ENCODE measurements at places on chromosomes 2 and 18.

DNA sequence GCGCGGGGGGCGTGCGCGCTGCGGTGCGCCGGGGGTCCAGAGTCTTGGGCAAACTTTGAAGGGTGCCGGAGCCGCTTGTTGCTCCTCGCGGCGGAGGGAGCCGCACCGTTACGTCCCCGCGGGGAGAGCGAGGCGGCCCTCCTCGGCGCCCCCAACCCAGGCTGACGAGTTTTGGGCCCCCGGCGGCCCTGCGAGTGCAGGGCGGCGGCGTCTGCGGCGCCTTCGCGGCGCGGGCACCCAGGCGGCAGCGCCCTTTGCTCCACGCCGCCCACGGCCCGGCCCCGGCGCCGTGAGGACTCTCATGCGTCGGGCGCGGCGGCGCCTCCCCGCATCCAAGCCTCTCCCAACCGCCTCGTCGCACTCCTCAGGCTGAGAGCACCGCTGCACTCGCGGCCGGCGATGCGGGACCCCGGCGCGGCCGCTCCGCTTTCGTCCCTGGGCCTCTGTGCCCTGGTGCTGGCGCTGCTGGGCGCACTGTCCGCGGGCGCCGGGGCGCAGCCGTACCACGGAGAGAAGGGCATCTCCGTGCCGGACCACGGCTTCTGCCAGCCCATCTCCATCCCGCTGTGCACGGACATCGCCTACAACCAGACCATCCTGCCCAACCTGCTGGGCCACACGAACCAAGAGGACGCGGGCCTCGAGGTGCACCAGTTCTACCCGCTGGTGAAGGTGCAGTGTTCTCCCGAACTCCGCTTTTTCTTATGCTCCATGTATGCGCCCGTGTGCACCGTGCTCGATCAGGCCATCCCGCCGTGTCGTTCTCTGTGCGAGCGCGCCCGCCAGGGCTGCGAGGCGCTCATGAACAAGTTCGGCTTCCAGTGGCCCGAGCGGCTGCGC, 814 bp downstream of the FZD7 start:
- DNase-seq: no peak

GRCh38 chr2:406231-406630, 118.3 kb upstream of the ALKAL2 start:
- DNase-seq: no peak

GRCh38 chr2:121123268-121123667, 161.7 kb downstream of the TFCP2L1 start:
- DNase-seq: no peak

DNA sequence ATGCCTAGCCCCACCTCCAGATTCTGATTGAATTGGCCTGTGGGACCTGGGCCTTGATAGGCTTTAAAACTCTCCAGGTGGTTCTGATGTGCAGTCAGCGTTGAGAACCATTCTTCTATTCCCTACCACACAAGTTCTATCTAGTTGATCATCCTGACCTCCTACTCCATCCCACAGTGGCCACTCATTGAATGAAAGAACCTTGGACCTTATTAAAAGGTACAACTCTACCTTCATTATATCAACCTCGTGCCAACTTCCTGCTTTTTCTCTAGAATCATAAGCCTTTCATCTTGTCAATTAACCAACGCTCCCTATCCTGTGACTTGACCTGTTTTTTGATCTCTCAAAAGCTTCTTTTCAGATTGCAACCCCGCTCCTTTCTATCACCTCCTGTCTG, 55.8 kb downstream of the SLC40A1 start:
- no peak for DNase-seq

DNA sequence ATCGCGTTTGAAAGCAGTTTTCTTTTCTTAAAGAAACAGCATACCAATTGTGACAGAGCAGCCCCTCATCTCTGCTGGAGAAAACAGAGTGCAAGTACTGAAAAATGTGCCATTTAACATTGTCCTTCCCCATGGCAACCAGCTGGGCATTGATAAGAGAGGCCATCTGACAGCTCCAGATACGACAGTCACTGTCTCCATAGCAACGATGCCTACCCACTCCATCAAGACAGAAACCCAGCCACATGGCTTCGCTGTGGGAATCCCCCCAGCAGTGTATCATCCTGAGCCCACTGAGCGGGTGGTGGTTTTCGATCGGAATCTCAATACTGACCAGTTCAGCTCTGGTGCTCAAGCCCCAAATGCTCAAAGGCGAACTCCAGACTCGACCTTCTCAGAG, 9.5 kb downstream of the GRHL1 start:
- DNase-seq: no peak

GRCh38 chr18:60693426-60693825, 320.9 kb upstream of the MC4R start:
- DNase-seq: no peak

DNA sequence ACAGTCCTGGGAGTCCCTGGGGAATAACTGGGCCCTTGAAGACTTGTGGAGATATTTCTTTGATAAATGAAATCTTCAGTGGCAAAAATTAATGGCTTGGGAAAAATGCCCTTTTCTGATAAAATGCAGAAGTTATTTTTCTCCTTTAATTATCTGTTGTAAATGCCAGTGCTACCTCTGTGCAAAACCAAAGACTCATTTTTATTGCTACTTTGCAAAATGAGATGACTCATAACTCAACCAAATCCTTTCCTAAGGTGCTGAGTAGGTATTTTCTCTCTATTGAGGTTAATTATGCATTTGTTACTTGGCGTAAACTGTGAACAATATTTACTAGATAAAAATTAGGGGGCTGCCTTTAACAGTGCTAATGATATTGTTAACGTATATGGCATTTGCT, 163.9 kb downstream of the DOK6 start:
- DNase-seq: no peak

DNA sequence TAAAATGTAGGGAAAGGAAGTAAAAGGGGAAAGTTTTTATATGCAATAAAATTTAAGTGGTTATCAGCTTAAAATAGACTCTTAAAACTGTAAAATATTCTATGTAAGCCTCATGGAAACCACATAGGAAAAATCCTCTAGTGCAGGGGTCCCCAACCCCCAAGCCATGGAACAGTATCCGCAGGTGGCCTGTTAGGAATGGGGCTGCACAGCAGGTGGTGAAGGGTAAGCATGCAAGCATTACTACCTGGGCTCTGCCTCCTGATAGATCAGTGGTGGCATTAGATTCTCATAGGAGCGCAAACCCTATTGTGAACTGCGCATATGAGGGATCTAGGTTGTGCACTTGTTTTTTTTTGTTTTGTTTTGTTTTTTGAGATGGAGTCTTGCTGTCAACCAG, 1409.3 kb upstream of the CDH2 start:
- DNase-seq: no peak

DNA sequence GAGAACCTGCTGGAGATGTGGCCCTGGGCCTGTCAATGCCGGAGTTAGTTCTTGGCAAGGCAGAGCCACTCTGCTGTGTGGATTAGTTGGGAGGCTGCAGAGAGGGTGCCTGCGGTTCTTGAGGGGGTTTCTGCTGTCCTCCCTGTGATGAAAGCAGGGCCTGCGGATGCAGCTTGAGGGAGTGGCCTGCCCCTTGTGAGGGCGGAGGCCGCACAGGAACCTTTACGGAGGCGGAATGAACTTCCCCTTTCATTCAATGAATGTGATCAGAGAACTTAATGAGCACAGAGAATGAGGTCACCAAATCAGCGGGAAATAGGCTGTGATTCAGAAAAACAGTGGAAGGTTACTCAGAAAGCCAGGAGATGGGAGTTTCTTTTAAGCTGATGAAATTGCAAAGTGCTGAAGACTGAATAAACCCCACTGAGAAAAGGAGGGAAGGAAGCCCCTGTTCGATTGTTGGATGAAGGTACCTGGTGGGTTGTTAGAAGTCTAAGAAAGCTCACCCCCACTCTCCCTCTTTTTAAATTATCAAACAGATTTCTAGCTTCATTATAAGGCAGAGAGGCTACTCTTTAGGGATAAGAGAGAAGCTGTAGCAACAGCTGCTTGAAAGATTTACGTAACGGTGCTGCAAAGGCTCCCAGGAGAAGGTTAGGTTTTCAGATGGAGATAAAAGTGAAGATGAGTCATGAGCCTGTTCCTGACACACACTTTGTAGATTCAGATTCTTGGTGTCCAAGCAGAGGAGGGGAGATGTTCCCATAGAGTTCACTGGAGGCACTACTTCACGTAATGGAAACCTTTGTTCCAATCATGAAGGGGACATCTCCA, 47.4 kb downstream of the VWA3B start:
- no peak for DNase-seq

- DNase-seq: no peak
Observed at GRCh38 chr2:204207866-204208265, 271.3 kb downstream of the ICOS start.

DNA sequence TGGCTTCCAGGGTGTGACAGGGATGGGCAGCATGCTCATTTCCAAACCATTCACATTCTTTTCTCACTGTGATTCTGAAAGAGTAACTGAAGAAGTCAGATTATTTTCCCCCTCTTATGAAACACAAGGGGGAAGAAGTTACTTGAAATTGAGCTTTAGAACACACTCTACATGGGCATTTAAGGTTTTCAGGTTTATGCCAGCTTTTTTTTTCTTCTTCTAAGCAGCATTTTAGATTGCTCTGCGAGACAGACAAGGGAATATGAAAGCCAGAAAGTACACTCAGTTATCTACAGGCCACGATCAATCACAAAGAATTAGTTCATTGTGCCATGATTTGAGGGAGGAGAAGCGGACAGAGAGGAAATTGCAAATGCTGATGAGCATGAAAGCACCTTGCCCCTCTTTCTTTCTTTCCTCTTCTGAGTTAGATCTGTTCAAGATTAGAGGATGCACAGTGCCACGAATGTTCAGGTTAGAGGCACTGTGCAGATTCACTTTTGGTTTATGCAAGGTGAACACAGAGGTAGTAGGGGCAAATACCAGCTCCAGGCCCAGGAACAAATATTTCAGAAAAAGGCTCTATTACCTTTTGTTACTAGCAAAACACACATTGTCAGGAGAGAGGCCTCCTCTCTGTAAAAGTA, 49.2 kb downstream of the CXCR4 start:
- no peak for DNase-seq

- DNase-seq: no peak
Observed at GRCh38 chr2:145108361-145108778, 588.5 kb upstream of the ZEB2 start.

DNA sequence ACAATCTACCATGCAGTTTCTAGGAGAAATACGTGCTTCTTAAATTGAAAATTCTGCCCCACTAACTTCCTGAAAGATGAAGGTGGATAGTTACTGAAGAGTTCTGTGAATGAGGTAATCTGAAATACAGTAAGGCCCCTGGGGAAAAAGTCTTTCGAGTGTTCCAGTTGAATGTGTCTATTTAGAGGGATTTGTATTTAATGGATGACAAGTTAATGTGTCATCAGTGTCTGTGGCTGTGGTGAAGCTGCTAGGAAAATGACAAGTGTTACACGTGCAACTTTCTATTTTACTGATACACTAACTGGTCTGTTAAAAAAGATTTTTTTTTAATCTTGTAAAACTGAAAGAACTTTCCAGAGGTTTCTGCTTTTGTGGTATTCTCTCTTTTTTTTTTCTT, 384.6 kb downstream of the STK39 start:
- DNase-seq: peak; percentile 30

GRCh38 chr18:60044290-60045006, 144.7 kb downstream of the PMAIP1 start:
- DNase-seq: no peak

- DNase-seq: no peak
Observed at GRCh38 chr2:120367649-120368048, 21.7 kb downstream of the INHBB start.

DNA sequence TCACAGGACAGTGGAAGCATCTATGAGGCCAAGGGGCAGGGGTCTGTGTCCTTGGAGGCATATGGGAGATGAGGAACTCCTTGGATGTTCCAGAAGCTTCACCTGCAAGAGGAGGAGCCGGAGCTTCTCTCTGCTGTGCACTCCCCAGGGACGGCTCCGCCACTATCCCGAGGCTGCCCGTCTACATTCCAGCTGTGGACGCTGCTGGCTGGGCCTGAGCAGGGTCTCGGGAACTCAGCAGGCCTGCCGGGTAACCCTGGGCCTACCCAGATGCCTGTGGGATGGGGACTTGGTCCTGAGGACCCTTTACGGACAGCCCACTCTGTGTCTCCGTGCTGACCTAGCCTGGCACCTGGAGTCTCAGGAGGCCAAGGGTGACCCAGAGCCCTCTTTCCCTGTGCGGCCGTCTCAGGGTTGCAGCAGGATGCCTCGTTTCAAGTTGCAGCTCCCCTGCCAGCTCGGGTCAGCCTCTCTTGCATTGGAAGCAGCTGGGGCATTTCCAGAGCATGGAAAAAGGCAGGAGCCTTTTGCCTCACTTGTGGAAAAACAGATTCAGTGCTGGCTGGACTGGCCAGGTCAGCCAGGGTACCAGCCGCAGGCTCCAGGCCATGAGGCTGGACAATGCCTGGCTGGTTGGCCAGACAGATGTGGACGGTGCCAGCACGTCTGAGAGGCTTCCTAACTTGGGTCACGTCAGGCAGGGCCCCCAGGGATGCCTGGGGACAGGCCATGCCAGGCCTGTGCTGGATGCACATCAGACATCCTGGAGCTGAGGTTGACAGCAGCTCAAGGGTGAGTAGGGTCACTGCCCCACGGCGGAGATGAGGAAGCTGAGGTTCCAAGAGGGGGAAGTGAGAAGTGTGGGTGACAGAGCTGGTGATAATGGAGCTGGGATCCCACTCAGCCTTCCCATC, 41.5 kb downstream of the SCTR start:
- DNase-seq: no peak

DNA sequence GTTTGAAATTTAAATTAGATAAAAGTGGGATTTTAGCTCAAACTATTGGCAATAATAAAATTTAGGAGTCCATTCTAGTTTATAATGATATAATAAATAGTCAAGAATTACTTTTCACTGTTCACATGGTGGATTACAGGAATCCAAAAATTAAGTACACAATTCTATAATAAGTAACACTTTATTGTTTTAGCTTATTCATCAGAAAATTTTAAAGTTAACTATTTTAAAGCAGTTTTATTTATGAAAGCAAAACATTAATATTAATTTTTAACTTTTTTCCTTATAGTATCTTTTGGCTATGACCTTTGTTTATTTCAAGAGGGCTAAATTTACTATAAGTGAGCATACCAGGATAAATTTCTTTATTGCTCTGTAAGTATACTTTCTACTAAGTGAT, 11.4 kb downstream of the SPDYA start:
- DNase-seq: no peak

DNA sequence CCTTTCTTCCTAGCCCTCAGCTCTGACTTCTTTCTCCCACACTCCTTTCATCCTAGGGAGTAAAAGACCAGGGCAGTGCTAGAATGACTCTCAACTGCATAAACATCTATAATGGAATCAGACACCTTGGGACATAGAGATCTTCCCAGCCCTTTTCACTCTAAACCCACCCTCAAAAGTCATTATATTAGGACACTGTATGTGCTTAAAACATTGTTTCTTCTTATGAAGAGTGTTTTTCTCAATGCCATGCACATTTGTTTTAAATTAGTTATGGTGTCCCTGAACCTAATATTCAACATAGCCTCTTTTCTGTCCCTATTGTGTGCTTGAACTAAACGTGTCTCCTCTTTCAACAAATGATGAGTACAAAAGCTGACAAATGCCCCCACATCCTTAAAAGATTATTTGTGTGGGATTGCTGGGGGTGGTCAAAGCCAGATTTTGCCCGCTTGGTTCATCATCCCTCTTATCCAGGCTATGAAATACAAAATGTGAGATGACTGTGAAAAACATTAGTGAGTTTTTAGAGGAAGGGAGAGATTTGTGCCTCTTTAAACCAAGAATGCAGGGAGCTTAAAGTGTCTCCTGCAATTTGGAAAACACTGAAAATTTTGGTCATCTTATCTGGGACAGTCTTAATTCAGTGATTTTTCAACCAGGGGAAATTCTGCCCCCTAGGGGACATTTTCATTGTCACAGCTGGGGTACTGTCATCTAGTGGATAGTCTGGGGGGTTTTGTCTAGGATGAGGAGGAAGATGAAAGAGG, 29.0 kb downstream of the SERPINB5 start:
- no peak for DNase-seq

GRCh38 chr2:219603771-219604170, 6.1 kb downstream of the STK11IP start:
- DNase-seq: no peak

All from NCI-H187 treated with DMSO at 0.1 percent for 48 hours (cell line).